ENCODE measurements at places on chromosomes 2 and 18.

- DNase-seq: no peak
Observed at GRCh38 chr2:187379869-187380268, 68.2 kb downstream of the CALCRL start.

- no peak for DNase-seq
Observed at GRCh38 chr2:42693013-42693615, 70.8 kb downstream of the OXER1 start.

- no peak for DNase-seq
Observed at GRCh38 chr2:3443506-3444084, 64.1 kb downstream of the TRAPPC12 start.

GRCh38 chr2:200127848-200128247 is 172.5 kb downstream of the MAIP1 start:
- peak; percentile 68 for DNase-seq

GRCh38 chr18:69528435-69528834 is 127.7 kb downstream of the DOK6 start:
- no peak for DNase-seq

GRCh38 chr2:152508446-152508845 is 173.5 kb downstream of the FMNL2 start:
- peak; percentile 72 for DNase-seq

DNA sequence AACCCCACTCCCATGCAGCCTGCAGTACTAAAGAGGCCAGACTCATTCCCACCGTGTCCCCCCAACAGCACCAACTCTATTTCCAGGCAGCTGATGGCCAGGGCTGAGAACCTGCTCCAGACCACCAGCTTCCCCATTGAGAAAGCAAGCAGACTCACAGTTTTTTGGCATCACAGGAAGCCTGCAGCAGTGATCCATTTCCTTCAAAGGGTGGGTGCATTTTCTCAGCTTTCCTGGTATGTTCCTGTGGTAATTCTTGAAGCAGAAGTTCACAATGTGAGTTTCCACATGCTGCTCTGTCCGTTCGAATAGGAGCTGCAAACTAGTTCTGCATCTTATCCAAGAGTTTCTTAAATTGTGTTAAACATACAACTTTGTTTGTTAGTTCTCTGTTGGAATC is 1249.6 kb upstream of the FAM98A start:
- no peak for DNase-seq

GRCh38 chr18:21330122-21330701 is 88.2 kb downstream of the GREB1L start:
- DNase-seq: peak; percentile 32

- no peak for DNase-seq
Observed at GRCh38 chr2:59690849-59691248, 862.6 kb downstream of the BCL11A start.

DNA sequence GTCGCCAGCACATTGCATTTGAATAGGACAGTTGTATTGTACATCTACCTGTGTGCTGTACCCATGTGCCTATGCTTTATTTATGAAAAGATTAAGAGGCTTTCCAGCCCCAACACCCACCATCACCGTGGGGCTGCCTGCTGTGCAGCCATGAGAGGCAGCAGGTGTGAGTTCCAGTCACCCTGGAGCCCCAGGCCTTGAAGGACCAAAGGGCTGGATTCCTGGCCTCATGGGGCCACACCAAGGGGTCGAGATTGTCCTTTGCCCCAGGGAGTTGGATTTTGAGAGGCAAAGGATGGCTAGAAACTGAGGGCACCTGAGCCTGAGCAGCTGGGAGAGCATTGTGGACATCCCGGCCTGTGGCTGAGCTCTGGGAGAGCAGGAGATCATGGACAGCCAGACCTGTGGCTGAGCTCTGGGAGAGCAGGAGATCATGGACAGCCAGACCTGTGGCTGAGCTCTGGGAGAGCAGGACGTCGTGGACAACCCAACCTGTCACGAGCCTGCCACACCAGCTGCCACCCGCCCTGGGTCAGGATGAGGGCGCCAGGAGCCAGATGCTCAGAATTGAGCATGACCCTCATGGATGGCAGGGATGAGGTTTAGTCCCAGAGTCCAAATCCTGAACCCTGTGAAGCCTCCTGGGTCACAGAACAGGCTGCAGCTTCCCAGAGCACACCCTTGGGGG is 182.5 kb upstream of the RAB6C start:
- DNase-seq: no peak

- no peak for DNase-seq
Observed at GRCh38 chr18:11578799-11579198, 30.6 kb upstream of the SLC35G4 start.

Data from HepG2 (cell line).